Gastroesophageal sphincter (tissue), 4 donors: ENCODE measurements at places on chromosomes 16 and 17.

GRCh38 chr17:18009609-18010420 lies 29.2 kb downstream of the ATPAF2 start:
- no peaks in the 10 kb centered on the region for H3K36me3 ChIP-seq
- no peak overlapping the region for H3K4me3 ChIP-seq
- no peak for ATAC-seq

GRCh38 chr16:53769185-53769584 lies 65.2 kb downstream of the FTO start:
- H3K27me3 ChIP-seq = no peaks in the 10 kb centered on the region
- H3K4me3 ChIP-seq = no peak overlapping the region
- no peak for ATAC-seq

- H3K36me3 ChIP-seq = no peaks in the 10 kb centered on the region
- no peak overlapping the region for H3K4me3 ChIP-seq
- no peaks in the 10 kb centered on the region for H3K27me3 ChIP-seq
- ATAC-seq = peak; percentile 24
- H3K4me1 ChIP-seq = peaks cover 13% of the 10 kb centered on the region
Observed at GRCh38 chr17:1089915-1090314, 89.9 kb downstream of the ABR start.

- no peak for ATAC-seq
- H3K4me1 ChIP-seq = no peaks in the 10 kb centered on the region
- no peak overlapping the region for H3K4me3 ChIP-seq
- H3K36me3 ChIP-seq = peaks cover 7% of the 10 kb centered on the region
Observed at GRCh38 chr16:69071036-69071435, 34.4 kb upstream of the HAS3 start.

GRCh38 chr17:43171586-43172487 lies 823 bp downstream of the NBR1 start:
- no peaks in the 10 kb centered on the region for H3K36me3 ChIP-seq
- H3K27ac ChIP-seq = peak overlapping the region; percentile 100
- peak overlapping the region; percentile 89 for H3K4me3 ChIP-seq

DNA sequence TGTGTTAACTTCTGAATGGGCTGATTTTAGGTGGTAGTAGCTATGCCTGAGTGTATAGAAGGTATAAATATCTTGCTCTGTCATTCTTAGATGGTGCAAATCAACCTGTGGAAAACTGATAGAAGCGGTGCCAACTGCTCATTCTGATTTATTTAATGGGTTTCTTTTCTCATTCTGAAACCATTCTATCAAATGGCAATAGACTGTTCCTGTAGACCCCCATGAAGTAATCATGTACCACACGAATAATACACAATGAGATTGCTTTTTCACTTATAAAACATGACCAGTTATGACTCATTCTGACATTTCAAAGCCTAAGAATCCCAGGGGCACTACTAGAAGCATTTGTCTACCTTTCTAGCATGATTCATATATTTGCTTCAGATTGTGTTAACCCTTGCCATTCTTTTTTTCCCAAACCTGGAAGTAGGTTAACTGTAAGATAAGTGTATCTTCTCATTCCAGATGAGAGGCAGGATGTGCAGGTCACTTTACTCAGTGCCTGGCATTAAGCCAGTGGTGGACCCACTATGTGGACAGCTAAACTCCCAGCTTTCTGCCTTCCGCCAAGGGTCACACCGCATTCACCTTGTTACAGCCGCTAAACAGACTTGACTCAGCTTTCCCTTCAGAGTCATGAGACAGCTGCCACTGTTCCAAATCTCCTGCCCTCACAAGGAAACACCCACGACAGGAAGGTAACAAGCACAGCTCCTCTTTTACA lies 16.4 kb upstream of the SLC16A11 start:
- no peak overlapping the region for H3K4me3 ChIP-seq
- H3K27ac ChIP-seq = no peak overlapping the region
- peaks cover 37% of the 10 kb centered on the region for H3K27me3 ChIP-seq
- no peak for ATAC-seq
- H3K36me3 ChIP-seq = no peaks in the 10 kb centered on the region
- no peaks in the 10 kb centered on the region for H3K4me1 ChIP-seq

DNA sequence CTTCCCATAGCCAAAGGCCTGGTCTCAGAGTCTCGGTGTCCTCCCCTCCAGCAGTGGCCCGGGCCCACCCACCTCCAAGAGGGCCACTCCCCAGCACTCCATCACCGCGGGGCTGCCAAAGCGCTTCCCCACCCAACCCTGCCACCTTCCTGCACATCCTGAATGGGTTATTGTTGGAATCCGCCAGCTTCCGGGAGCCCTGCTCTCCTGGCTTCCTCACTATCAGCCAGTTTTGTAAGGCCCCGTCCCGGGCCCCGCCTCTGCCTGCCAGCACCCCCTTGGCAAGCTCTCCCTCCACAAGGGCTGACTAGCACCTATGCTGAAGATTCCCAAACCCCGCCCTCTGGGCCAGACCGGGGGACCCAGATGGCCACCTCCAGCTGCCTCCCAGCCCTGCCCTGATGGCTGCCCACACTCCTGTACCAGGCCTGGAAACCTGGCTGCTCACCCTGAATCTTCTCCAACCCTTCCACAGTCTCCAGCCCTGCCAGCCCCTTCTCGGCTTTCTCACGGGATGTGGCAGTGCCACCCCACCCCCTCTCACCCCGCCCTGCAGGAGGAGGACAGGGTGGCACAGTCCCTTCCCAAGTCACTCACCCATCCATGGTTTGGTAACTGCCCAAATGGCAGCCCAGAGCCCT lies 14.4 kb downstream of the MYBBP1A start:
- peaks cover 3% of the 10 kb centered on the region for H3K27me3 ChIP-seq
- peak overlapping the region; percentile 29 for H3K27ac ChIP-seq
- ATAC-seq = no peak
- peaks cover 60% of the 10 kb centered on the region for H3K4me1 ChIP-seq
- H3K36me3 ChIP-seq = no peaks in the 10 kb centered on the region

- ATAC-seq = no peak
- no peaks in the 10 kb centered on the region for H3K4me1 ChIP-seq
- H3K4me3 ChIP-seq = no peak overlapping the region
- no peaks in the 10 kb centered on the region for H3K27me3 ChIP-seq
- no peaks in the 10 kb centered on the region for H3K36me3 ChIP-seq
Observed at GRCh38 chr17:70875729-70876310, 706.5 kb downstream of the KCNJ2 start.

DNA sequence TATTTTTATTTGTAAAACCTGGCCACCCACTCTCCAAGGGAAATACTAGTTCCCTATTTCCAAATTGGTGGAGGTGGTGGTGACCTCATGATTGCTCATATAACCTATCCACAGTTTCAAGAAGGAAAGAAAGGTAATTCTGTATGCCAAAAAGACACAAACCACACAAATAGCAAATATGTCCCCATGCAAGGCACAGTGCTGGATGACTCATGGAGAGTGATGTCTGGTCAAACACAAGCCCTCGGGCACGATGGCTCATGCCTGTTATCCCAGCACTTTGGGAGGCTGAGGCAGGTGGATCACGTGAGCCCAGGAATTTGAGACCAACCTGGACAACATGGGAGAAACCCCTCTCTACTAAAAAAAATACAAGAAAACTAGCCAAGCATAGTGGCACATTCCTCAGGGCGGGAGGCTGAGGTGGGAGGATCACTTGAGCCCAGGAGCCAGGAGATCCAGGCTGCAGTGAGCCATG lies 64.2 kb downstream of the GNA13 start:
- no peak overlapping the region for H3K4me3 ChIP-seq
- H3K4me1 ChIP-seq = no peaks in the 10 kb centered on the region
- H3K36me3 ChIP-seq = no peaks in the 10 kb centered on the region
- no peaks in the 10 kb centered on the region for H3K27me3 ChIP-seq
- no peak overlapping the region for H3K27ac ChIP-seq

- no peak overlapping the region for H3K4me3 ChIP-seq
- no peaks in the 10 kb centered on the region for H3K36me3 ChIP-seq
- H3K27ac ChIP-seq = no peak overlapping the region
Observed at GRCh38 chr17:63695889-63696288, 4.0 kb downstream of the LIMD2 start.

DNA sequence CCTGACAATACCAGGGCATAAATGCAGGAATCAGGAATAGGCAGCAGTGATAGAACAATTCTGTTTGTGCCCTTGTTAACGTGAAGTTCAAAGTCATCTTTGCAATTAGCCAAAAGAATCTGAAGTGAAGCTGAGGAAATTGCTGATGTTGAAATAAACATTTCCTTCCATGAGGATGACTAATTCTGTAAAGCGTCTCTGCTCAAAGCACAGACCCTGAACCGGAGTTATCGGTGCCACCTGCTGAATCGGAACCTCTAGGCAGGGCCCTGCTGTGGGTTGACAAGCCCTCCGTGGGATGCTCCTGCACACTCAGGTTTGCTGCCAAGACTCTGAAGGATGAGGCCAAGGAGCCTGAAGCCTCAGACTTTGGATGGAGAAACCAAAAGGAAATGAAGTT lies 37.0 kb upstream of the CDH1 start:
- no peaks in the 10 kb centered on the region for H3K27me3 ChIP-seq
- H3K27ac ChIP-seq = no peak overlapping the region
- no peaks in the 10 kb centered on the region for H3K36me3 ChIP-seq
- no peaks in the 10 kb centered on the region for H3K4me1 ChIP-seq

- H3K4me1 ChIP-seq = peaks cover 21% of the 10 kb centered on the region
- no peaks in the 10 kb centered on the region for H3K27me3 ChIP-seq
- H3K27ac ChIP-seq = no peak overlapping the region
- no peak for ATAC-seq
- H3K4me3 ChIP-seq = no peak overlapping the region
Observed at GRCh38 chr17:36592716-36593321, 1.1 kb downstream of the DHRS11 start.

GRCh38 chr16:67252609-67253497 lies 4.1 kb downstream of the SLC9A5 start:
- H3K4me1 ChIP-seq = no peaks in the 10 kb centered on the region
- ATAC-seq = no peak
- H3K27me3 ChIP-seq = peaks cover 69% of the 10 kb centered on the region
- no peaks in the 10 kb centered on the region for H3K36me3 ChIP-seq
- no peak overlapping the region for H3K27ac ChIP-seq

DNA sequence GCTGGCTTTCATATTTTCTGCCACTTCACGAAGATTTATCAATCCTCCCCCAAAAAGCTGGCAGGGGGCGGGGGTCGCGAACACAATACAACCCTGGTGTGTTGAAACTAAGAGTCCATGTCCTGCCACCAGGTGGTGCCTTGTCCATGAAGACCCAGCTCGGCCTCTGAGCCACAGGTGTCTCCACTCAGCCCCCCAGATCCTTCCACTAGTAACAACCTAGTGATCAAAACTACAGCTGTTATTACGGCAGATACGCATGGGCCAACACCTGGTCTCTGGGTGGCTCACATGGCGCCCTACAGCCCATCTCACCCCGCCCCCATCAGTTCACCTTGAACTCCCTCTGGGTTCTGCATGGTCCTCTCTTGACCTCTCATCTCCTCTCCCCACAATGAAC lies 27.7 kb downstream of the USP7 start:
- H3K4me3 ChIP-seq = no peak overlapping the region
- no peaks in the 10 kb centered on the region for H3K36me3 ChIP-seq
- no peaks in the 10 kb centered on the region for H3K27me3 ChIP-seq
- no peak for ATAC-seq

GRCh38 chr17:17172001-17172939 lies 33.9 kb downstream of the PLD6 start:
- H3K36me3 ChIP-seq = no peaks in the 10 kb centered on the region
- H3K27me3 ChIP-seq = no peaks in the 10 kb centered on the region
- no peak overlapping the region for H3K4me3 ChIP-seq
- no peak overlapping the region for H3K27ac ChIP-seq
- ATAC-seq = peak; percentile 54

DNA sequence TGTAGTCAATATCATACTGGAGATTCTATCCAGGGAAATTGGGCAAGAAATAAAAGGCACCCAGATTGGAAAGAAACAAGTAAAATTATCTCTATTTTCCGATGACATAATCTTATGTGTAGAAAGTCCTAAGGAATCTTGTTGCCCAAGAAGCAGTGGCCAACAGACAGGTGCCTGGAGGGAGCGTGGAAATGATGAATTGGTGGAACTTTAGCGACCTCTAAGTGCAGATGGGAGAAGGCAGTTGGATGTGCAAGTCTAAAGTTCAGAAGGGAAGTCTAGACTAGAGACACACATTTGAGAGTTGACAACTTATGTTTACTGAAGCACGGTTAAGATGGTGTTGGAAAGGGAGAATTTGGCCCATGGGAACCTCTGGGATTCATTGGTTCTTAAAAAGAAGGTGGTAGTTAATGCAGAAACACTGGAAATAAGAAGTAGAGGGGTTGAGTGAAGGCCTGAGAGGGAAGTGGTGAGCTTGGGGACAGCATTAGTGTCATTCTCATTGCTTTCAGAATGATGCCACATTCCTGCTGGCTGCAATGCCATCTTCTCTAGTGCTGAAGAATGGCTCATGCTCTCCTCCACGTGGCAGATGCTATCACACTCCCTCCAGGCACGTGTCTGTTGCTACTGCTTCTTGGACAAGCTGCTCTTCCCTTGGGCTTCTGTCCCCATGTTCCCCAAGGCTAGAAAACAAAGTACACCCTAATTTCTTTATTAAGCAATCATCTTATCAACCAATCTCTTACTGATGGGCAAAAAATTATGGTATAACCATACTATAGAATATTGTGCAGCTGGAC lies 24.0 kb downstream of the TAT start:
- H3K27ac ChIP-seq = no peak overlapping the region
- H3K4me1 ChIP-seq = no peaks in the 10 kb centered on the region
- ATAC-seq = no peak
- H3K27me3 ChIP-seq = peaks cover 4% of the 10 kb centered on the region

- no peak overlapping the region for H3K27ac ChIP-seq
- H3K36me3 ChIP-seq = no peaks in the 10 kb centered on the region
- peaks cover 68% of the 10 kb centered on the region for H3K27me3 ChIP-seq
- H3K4me3 ChIP-seq = no peak overlapping the region
- H3K4me1 ChIP-seq = no peaks in the 10 kb centered on the region
- ATAC-seq = no peak
Observed at GRCh38 chr16:86789621-86790051, 211.3 kb downstream of the FOXL1 start.

DNA sequence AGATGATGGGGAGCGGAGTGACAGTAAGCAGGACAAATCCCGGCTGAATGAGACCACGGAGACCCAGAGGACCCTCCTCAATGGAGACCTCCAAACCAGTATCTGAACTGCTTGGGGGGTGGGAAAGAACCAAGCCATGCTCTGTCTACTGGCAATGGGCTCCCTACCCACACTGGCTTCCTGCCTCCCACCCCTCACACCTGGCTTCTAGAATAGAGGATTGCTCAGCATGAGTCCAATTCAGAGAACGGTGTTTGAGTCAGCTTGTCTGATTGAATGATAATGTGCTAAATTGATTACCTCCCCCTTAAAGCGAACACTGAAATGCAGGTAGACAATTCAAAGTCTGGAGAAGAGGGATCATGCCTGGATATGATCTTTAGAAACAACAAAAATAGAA lies 5.5 kb downstream of the SSTR2 start:
- no peak overlapping the region for H3K4me3 ChIP-seq
- H3K27ac ChIP-seq = no peak overlapping the region
- no peak for ATAC-seq
- no peaks in the 10 kb centered on the region for H3K36me3 ChIP-seq
